Neural crest cell (in vitro differentiated cells): ENCODE measurements at places on chromosomes 13 and 19.

GRCh38 chr13:32032759-32033158 lies 1.2 kb downstream of the FRY start:
- no peak for DNase-seq

GRCh38 chr13:76024151-76024550 lies 388.0 kb downstream of the LMO7 start:
- no peak for DNase-seq

DNA sequence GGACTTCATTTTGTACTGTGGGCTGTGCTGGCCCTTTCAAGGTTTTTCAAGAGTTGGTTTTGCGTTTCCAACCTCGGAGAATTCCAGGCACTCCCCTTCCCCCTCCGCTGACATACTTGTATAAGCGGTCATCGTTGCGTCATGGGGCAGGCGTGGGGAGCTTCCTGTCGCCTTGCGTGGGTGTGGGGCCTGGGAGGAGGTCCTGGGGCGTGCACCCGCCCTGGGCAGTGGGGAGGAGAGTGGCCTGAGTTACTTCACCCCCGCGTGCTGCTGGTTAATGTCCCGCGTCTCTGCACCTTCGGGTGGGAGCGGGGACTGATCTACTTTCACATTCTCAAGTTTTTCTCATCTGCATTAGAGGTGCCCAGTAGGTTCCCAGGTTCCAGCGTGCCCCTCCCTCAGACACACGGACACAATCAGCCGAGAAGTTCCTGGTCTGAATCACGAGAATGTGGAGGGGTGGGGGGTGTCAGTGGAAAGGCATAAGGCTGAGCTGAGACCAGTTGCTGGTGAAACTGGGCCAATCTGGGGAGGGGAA lies 4.1 kb downstream of the IER2 start:
- peak; percentile 28 for DNase-seq

DNA sequence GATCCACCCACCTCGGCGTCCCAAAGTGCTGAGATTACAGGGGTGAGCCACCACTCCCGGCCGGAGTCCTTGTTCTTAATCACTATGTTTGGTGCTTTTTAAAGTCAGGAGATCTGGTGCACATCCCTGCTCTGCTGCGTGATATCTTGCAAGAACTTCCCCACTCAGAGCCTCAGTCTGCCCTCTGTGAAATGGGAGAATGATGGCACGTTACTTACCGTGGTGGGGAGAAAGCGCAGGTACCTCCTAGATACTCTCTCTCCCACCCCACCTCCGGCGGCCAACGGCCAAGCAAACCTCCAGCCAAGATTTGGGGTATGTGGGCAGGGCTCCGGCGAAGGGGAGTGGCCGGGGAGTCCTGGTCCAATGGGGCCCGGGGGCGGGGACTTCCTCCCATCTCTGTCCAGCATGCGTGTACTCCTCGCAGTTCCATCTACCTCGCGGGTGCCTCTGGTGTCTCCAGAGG lies at the start of gene RYR1:
Gene RYR1 (plus strand): TSS at position 424 of the 466 bp plus-strand sequence. CDS start 139 bp downstream, outside the sequence.
- peak; percentile 56 for DNase-seq

GRCh38 chr19:18607226-18608101 lies 865 bp upstream of the CRLF1 start:
- DNase-seq = no peak

DNA sequence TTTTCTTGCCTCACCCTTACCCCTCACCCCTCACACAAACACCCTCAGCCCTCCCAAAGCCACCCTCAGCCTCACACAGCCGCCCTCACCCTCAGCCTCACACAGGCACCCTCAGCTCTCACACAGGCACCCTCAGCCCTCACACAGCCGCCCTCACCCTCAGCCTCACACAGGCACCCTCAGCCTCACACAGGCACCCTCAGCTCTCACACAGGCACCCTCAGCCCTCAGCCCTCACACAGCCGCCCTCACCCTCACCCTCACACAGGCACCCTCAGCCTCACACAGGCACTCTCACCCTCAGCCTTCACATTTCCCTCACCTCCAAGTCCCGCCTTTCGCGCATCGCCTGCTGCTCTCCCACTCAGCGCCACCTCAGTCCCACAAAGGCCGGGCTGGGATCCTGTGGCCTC lies 287 bp upstream of the ZSCAN22 start:
- DNase-seq = no peak
